DND-41 (cell line): ENCODE measurements at places on chromosomes 5 and 9.

- DNase-seq = no peak
Measured at GRCh38 chr9:136058801-136059302, 36.2 kb downstream of the NACC2 start.

GRCh38 chr9:91647371-91647770 lies 223.7 kb upstream of the NFIL3 start:
- no peak for DNase-seq

- no peak for DNase-seq
Measured at GRCh38 chr9:33867747-33868439, 50.9 kb downstream of the UBE2R2 start.

GRCh38 chr5:168714046-168714445 lies 134.9 kb upstream of the PANK3 start:
- no peak for DNase-seq

- DNase-seq = no peak
Measured at GRCh38 chr9:135582966-135583687, 21.6 kb downstream of the PAEP start.

GRCh38 chr9:98801561-98801960 lies 5.2 kb upstream of the ANKS6 start:
- no peak for DNase-seq

- DNase-seq = no peak
Measured at GRCh38 chr5:157828944-157829639, 29.9 kb downstream of the CLINT1 start.

GRCh38 chr9:75451045-75451444 lies 362.7 kb downstream of the OSTF1 start:
- DNase-seq = no peak

DNA sequence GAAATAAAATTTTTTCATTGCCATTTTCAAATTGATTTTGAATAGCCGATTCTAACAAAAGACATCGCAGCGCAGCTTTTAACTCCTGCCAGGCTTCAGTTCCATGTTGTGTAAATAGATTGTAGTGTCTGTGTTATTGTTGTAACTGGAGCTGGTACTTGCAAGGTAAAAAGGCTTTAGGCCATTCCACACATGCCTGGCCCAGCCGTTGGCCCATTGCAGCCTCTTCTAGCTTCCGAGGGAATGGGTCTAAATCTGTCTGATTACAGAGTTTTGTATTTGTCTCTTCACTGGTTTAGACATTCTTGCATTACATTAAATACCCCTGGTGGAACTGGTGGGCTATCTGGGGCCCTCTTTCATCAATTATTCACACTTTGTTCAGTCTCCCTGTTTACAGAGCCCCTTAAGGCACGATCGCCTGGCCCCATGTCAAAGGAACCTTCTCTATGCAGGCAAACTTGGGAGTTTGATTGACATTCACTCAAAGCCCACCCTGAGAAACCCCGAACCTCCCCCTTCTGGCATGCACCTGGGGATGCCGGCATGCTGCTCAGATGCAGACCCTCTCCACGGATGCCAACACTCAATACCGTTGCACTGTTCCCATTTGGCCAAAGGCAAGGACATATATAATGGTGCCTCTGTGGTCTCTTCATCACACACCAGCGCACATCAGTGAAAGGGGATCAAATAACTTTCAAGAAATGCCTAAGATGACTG lies 281.7 kb upstream of the IRX2 start:
- no peak for DNase-seq

DNA sequence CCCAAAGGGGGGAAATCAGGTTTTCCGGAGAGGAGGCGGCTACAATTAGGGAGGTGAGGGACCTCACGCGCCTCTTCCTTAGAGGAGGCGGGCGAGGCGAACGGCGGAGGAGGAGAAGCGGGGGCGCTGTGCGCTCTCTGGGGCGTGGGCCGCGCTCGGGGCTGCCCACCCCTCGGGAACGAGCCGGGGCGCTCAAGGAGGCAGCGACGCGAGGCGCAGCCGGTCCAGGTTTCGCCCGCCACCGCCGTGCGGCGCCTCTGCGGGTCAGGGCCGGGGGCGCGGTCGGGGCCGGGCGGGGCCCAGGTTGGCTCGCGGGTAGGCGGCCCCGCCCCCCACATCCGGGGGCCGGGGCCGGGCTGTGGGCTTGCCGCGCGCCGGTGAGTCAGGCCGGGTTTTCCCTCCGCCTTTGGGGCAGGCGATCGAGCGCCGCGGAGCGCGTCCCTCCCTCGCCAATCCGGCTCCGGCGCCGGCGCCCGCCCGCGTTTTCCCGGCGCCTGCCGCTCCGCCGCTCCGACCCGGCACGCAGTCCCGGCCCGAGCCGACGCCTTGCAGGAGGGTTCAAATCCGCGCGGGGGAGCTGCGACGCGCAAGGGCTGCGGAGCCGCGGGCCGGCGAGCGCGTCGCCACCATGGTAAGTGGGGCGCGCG lies at the start of gene N4BP3:
Gene N4BP3 (plus strand): TSS at position 392 of the 647 bp plus-strand sequence. CDS start 6,052 bp downstream, outside the sequence.
- DNase-seq = peak; percentile 71

GRCh38 chr5:132754947-132755346 lies 7.7 kb downstream of the CCNI2 start:
- DNase-seq = peak; percentile 10

- DNase-seq = no peak
Measured at GRCh38 chr5:91983869-91984268, 600.8 kb upstream of the ARRDC3 start.

GRCh38 chr9:97954550-97954989 lies 16.6 kb upstream of the HEMGN start:
- peak; percentile 56 for DNase-seq

GRCh38 chr9:93597871-93598646 lies 21.7 kb downstream of the PHF2 start:
- DNase-seq = no peak

DNA sequence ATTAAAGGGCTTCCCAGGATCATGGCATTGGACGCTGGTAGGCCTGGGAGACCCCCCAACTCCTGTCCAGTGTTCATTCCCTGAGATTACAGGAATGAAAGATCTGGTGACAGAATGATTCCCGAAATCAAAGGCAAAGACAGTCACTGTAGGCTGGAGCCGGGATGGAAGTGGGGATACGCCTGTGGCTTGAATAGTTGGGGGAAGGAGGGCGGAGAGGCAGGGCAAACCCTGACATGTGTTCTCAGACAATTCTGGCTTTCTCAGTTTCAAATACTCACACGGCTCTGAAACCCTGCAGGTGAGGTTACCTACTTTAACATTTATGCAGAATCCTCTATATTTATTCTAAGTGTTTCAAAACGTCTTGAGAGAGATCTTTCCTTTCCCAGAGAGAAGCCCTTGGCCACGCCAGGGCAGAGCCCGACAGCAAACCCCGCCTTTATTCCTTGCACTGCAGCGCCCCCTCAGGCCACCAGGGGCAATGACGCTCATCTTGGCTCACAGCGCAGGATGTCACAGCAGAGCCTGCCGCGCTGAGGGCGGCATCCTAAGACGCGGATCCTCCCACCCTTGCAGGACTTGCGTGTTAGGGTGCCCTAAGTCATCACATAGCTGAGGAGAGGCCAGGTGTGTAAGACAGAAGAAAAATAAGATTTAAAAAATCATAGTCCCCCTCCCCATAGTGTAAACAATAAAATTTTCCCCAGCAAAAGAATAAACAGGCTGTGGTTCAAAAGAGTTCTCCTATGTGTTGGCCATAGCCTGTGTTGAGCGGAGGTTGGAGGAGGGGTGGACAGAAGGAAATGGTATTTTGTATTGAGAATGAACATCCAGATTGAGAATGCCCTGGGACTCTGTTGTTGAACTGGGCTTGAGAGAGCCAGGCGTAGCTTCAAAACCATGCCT lies 284.5 kb downstream of the NTRK2 start:
- DNase-seq = peak; percentile 35

GRCh38 chr5:36919238-36919637 lies 42.7 kb downstream of the NIPBL start:
- no peak for DNase-seq

DNA sequence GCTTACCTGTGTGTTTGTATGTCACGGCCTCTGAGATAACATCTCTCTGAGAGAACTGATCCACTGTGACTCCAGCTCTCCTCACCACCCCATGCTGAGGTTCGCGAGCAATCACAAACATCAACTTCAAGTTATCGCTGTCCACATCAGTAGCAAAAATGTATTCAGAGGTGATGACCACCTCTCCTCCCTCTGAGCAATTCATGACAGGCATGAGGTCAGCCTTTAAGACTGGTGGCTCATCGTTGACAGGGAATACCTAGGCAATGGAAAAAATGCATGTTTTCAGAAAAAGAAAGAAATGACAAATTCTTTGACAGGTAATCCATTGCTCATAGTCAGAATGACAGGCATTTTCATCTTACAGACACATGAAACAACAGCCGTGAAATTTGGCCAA lies 90.3 kb upstream of the CER1 start:
- no peak for DNase-seq

DNA sequence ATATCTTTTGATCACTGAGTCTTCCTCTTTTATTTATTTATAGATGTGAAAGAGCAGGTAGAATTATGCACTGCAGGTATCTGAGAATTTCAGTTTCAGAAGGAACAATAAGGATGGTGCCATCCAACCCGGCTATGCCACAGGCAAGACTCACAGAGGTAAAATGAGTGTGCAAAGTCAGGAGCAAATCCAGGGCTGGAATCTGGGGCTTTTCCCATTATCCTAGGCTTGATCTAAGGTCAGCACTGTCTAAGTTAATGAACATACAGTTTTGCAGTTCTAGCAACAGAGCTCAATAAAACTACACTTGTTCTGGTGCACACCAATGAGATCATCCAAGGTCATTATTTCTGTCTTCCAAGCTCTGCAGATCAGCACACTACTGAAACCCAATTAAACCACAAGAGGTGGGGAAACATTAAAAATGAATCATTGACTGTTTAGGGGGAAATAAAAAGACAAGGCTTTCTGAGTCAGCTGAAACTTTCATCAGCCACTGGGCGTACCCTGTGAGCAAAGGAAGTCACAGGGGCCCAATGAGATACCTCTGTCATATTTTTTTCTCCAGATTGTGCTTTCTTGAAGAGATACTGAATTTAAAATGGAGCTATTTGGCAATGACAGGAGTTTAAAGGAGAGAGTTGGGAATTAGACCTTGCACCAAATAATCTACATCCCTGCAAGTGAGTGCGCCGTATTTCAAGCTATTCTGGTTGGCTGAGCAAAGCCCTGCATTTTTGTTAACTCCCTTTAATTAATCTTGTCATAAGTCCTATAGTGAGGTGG lies 662.2 kb upstream of the ZNF608 start:
- DNase-seq = peak; percentile 22

GRCh38 chr9:5265939-5266338 lies 34.7 kb downstream of the INSL4 start:
- DNase-seq = no peak

DNA sequence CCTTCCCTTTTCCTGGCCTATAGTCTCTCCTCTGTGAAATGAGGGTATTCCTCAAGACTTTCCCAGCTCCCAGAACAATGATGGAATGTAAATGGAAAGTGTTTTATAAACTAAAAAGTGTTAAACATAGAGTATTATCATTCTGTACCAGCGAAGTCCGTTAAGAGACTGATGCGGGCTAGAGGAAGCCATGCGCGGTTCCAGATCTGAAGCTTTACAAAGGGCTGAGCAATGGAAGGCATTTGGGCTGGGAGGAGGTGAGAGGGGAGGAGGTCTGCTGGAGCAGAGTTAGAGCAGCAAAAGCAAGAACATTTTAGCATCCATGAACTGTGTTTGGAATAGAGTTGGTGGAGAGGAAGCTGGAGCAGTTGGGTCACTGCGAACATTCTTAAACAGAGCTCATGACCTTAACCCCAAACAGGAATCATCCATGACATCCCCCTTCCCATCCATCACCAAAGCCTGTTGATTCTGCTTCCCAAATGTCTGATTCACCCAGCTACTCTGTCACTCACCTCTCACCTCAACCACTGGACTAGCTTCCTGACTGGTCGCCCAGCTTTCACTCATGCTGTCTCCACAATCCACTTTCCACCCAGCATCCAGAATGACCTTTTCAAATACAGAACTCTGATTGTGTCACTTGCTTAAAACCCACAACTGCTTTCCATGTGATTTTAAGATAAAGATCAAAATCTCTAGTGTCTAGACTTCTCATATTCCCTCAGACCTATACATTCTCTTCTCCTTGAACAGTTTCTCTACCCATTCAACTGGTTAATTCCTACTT lies 37.1 kb downstream of the CDK5RAP2 start:
- DNase-seq = no peak

GRCh38 chr5:98794414-98795080 lies 21.1 kb downstream of the RGMB start:
- DNase-seq = no peak

DNA sequence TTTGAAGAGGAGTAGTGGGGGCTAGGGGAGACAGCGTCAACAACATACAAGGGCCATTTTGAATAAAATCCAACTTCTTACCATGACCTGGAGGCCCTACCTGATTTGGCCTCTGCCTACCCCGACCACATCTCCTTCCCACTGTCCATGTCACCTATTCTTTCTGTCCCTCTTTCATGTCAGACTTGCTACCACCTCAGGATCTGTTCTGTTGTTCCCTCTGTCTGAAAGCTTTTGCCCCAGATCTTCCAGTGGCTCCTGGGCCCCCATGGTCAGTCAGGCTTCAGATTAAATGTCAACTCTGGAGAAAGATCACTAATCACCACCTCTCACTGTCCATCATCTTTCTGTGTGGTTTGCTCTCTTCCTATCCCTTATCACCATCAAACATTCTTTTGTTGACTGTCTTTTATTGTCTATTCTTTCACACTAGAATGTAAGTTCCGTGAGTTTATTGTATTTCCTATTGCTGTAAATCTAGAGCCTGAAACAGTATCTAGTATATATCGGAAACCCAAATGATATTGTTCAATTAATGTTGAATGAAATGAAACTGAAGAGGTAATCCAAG lies 31.2 kb upstream of the APC start:
- no peak for DNase-seq

DNA sequence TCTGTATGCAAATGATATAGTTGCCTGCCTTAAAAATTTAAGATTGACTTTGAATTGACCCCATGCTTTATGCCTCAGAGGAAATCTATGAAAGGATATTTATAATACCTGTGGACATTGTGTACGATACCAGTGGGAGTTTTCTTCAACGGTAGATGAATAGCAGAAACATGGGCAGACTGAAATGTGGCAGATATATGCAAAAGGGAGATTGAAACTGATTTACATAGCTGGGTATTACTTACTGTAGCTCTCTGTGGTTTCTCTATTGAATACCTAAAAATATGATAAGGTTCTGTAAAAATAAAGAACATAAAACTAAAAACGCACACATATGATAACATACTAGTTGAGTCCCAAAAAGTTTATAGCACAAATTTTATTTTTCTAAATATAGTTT lies 345.2 kb upstream of the PCSK5 start:
- DNase-seq = no peak

DNA sequence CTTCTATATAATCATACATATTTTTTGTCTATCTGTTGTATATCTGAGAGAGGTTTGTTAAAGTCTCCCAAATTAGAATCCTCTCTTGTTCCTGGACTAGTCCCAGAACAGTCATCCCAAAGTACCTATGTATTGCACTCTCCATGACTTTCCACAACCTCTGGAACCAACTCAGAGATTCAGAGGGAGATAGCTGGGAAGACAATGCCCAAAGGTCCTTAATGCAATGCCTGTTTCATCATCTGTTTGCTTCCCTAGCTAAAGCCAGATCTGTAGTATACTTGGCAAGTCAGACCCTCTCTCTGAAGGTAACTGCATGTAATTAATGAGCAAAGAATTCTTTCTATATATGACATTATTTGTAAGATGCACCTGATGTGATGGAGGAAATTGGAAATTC lies 89.4 kb downstream of the ZNF474 start:
- DNase-seq = no peak

GRCh38 chr5:164298165-164298564 lies 792.7 kb downstream of the MAT2B start:
- DNase-seq = no peak
